ENCODE measurements at places on chromosomes 1 and 21.

DNA sequence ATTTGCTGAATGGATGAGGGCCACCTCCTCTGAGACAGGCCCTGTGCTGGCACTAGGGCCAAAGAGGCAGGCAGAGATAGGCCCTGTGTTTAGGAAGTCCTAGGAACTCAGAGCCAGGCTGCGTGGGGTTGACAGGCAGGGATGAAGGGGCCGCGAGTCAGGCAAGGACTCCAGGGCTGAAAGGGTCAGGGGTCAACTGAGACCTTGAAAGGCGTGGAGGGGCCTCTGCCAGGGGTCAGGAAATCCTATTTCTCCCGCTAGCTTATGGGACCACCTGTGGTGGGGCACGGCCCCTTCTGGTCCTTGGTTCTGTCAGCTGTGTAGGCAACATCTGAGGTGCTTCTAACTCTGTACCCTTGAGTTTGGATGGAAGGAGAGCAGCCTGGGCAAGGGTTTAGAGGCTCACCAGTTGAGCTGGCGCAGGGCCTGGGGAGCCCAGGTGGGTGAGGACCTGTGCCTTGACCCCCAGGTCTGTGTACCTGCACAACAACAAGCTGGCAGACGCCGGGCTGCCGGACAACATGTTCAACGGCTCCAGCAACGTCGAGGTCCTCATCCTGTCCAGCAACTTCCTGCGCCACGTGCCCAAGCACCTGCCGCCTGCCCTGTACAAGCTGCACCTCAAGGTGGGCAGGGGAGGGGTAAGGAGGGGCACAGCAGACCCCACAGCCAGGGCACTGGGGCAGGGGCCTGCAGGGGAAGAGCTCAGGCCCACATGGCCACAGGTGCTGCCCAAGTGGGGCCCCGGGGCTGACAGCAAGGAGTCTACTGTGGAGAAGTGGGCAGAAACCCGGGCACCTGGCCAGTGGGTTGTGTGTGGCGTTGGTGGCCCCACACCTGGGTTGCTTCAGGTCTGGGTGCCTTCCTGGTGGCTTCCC is 14.9 kb downstream of the PODN start:
- no peak for DNase-seq

DNA sequence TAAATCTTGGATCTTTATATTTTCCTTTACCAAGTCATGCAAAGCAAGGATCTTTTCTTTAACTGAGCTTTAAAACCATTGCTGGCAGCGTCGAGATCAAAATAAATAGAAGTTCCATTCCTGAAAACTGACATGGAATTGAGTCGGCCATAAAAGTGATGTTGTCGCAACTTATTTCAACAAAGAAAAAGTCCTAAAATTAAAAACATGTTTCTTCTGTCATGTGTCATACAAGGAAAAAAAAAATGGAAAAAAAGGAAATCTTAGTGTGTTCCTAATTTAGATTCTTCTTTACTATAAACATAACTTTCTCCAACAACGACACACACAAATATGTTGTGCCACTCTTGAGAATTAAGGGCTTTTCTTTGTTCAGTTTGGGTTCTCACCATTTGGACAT is 34.9 kb downstream of the GREM2 start:
- no peak for DNase-seq

DNA sequence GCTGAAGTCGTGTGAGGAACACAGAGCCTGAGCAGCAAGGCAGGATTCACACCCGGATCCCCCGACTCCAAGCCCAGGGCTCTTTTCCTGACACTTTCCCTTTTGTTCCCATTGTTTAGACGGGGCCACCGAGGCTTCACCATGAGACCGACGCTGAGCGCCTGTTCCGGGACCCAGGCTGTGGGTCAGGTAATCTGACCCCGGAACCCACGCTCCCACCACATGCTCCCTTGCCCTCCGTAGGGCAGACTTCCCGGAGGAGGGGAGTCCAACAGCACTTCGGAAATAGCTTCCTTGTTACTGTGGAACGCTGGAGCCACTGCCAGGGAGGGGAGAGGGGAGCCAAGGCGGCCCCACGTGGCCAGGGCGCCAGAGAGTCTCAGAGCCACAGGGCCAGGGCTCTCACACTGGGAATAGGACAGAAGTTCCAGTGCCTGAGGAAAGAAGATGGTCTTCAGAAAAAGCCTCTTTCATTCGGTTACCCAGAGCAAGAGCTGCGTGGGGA is 18.4 kb downstream of the RUNX3 start:
- no peak for DNase-seq

GRCh38 chr1:238767321-238767720 is 619.0 kb upstream of the CHRM3 start:
- no peak for DNase-seq

GRCh38 chr1:21342961-21343838 is 52.9 kb upstream of the ECE1 start:
- no peak for DNase-seq

GRCh38 chr21:25243808-25244207 is 363.5 kb downstream of the MRPL39 start:
- no peak for DNase-seq

DNA sequence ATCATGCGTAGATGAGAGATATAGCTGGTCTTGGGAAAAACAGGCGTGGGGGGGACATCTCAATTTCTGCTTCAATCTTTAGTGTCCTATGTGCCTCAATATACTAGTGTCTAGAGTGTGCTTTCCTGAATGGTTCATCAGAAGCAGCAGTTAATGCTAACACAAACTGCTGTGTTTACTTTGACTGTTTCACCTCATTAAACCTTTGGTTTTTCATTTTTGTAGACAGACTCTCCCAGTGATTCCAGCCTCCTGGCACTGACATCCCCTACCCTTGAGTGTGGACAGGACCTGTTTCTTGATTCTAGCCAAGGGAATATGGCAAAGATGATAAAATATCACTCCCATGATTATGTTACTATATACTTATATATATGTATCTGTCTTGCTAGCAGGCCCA is 37.6 kb downstream of the ZYG11A start:
- DNase-seq: no peak

DNA sequence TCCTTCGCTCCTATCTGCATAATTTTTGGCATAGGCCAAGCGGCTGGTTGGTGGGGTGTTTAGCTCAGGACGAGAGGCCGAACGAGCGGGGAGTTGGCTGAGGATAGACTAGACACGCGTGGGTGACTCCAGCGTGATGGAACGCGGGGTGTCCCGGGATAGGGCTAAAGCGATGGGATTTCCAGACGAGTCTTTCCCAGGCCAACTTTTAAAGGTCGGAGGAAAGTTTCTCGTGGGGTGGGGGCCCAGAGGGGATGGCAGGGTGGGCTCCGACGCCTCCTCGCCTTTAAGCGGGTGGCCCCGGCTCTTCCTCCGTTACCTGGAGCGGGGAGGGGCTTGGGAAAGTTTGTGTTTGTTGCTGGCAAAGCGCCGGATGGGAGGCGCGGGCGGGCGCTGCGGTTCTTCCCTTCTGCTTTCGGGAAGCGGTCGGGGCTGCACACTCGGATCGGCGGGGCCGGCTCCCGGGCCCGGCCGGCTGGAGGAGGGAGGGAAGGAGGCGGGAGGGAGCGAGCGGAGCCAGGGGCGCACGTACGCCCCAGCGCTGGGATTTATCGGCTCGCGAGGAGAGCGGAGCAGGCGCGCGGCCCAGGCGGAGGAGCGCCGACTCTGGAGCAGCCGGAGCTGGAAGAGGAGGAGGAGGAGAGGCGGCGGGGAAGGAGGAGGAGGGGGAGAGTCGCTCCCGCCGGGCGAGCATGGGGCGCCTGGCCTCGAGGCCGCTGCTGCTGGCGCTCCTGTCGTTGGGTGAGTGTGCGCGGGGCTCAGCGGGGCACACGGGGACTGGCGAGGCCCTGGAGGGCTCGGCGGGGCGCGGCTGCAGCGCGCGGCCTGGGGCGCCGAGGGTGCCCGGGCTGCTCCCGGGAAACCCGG is at the start of gene PTGFRN:
PTGFRN (plus strand) TSS at position 405 of the 867 bp plus-strand sequence; CDS start at position 693, 288 bp downstream.
- DNase-seq: no peak

- no peak for DNase-seq
Observed at GRCh38 chr1:86504137-86504479, 35.4 kb downstream of the CLCA1 start.

DNA sequence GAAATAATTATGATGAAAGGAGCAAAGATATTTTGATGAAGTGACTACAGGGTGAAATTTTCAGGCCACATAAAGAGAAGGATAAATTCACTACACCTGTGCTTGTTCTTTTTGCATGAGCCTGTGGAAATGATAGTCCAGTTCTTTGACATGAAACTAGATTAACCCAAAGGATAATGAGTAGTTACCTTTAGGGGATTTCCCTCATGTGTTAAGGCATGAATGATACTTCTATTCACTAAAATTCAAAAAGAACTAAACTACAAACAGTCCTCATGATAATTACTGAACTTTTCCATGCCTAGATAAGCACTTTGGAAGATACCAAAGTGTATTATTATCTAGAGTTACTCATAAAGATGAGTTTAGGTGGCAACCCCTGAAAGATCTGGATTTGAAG is 244.3 kb downstream of the PTPRC start:
- no peak for DNase-seq

GRCh38 chr21:39108291-39109162 is 74.7 kb downstream of the PSMG1 start:
- no peak for DNase-seq

DNA sequence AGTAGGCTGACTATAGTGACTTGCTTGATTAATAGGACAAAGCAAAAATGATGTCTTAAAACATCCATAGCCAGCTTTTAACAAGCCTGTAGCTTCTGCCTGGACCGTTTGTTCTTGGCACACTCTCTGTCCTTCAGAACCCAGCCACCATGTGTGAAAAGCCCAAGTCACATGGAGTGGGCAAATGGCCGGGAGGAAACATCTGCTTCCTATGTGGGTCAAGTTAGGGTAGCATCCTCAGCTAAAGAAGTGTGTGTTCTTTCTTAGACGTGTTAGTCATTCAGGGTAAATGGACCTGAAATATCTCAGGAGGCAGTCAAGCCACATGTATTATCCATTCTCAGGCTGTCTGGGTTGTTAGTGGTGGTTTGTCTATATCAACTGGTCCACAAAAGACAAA is 23.4 kb downstream of the RD3 start:
- DNase-seq: no peak

DNA sequence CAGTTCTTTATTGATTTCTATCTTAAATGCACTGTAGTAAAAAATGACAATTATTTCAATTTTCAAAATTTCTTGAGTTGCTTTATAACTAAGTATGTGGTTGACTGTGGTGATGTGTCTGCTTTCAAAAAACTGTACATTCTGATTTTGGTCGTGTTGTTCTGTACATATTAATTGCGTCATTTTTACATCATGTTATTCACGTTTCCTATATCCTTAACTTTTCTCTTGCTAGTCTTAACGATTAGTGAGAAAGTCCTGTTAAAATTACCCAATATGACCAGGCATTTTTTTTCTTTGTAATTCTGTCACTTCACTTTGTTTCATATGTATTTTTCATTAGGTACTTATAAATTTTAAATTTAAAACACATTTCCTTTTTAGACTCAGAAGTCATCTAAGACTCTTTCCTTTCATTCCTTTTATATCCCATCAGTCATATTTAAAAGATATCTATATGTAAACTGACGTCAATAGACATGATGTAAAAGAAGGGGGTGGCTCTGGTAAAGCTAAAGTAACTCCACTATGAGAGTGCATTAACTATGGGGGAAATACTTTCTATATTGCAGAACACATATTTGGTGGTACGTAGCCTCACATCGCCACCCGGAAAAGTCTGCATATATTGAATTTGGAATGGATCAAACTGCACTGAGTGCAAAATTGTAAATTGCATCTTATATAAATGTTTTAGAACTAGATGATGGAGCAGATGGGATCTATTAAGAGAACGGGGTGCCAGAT is 1.1 kb upstream of the COA6 start:
- DNase-seq: no peak

DNA sequence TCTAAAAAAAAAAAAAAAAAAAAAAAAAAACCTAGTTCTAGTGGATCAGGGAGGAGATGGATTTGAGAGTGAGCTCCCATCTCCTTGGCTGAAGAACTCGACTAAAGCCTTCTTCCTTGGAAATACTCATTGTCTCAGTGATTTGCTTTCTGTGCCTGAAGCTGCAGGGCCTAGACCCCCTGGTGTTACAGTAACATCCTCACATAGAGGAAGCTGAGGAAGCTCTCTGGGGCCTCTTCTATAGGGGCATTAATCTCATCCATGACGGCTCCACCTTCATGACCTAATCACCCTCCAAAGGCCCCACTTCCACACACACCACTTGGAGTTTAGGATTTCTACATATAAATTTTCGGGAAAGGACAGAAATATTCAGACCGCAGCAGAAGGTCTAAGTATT is 95.9 kb upstream of the ETS2 start:
- no peak for DNase-seq

DNA sequence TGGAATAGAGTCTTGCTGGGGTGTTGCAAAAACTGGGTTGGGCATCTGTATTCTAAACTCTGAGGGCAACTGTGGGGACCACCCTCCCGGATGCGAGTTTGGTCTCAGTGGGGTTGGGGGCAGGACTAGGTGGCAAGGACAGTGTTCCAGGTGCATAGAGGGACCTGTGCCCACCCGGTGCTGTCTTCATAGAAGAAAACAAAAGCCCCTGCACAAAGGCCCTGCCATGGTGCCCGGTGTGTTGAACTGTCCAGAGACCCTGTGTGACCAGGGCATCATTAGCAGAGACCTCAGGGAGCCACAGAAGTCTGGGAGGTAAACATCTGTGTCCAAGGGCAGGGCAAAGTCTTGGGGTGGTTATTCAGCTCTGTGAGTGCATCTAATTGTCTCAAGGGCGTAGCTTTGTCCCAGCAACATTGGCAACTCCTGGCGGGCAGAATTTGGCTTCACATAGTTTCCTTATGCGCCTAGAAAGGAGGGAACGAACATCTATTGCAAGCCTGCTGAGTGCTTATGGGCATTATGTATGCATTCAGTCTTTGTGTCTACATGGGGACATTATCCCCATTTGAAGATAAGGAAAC is 72.2 kb upstream of the IFFO2 start:
- DNase-seq: no peak

- DNase-seq: no peak
Observed at GRCh38 chr1:106677181-106677580, 379.3 kb upstream of the PRMT6 start.

- DNase-seq: no peak
Observed at GRCh38 chr1:95733031-95733430, 499.0 kb downstream of the RWDD3 start.

DNA sequence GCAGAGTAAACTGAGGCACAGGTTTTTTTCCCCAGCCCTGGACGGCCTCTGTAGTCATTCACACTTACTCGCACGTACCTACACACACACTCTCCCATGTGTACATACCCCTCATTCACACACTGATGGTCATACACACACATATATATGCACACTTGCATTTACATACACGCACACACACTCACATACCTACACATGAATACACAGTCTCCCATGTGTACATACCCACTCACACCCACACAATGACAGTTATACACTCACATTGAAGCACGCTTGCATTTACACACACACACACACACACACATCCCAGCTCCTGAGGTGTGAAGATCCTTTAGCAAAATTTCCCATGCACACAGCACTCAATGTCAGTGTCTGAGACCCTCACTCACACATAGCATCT is 766 bp upstream of the FAM131C start:
- no peak for DNase-seq

- peak; percentile 14 for DNase-seq
Observed at GRCh38 chr1:51236531-51237350, 668 bp downstream of the RNF11 start.

- no peak for DNase-seq
Observed at GRCh38 chr21:38753557-38753971, 52.2 kb upstream of the ETS2 start.
